HL-60 (cell line): ENCODE measurements at places on chromosomes 7 and 10.
A peak's percentile ranks its signal among the peaks of the same experiment; 100 is the strongest.

DNA sequence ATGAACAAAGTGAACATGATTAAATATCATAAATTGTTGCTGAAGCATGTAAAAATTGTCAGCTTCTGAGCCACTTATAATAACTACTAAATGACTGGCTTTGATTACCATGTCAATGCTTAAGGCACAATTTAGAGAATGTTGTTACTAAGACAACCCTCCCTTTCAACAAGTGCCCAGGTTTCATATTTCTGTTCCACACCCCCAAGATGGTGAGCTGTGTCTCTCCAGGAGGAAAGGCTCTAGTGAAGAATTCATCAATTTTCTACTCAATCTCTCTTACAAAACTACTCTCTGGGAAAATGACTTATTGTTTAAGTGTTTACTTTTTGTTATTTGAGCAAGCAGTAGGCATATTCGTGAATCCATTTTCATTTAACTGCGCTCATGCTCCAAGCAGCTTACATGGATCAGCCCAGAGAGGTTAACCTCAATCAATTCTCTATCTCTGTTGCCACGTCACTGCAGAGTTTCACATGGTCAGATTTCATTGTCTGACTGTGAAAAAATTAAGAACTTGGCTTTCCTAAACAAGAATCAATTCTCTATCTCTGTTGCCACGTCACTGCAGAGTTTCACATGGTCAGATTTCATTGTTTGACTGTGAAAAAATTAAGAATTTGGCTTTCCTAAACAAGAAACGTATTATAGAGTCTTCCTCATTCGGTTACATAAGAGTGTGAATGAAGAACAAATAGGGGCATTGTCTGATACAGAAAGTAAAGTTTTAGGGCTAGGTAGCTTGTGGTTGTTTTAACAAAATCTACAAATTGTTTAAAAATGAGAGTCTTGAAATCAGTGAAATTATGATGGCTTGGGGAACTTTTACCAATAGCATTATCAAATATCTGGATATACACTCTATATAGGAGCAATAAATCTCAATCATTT, 49.7 kb downstream of the CCDC71L start:
- no peak for DNase-seq

- no peak for DNase-seq
Measured at GRCh38 chr7:4204513-4205165, 477.5 kb upstream of the FOXK1 start.

DNA sequence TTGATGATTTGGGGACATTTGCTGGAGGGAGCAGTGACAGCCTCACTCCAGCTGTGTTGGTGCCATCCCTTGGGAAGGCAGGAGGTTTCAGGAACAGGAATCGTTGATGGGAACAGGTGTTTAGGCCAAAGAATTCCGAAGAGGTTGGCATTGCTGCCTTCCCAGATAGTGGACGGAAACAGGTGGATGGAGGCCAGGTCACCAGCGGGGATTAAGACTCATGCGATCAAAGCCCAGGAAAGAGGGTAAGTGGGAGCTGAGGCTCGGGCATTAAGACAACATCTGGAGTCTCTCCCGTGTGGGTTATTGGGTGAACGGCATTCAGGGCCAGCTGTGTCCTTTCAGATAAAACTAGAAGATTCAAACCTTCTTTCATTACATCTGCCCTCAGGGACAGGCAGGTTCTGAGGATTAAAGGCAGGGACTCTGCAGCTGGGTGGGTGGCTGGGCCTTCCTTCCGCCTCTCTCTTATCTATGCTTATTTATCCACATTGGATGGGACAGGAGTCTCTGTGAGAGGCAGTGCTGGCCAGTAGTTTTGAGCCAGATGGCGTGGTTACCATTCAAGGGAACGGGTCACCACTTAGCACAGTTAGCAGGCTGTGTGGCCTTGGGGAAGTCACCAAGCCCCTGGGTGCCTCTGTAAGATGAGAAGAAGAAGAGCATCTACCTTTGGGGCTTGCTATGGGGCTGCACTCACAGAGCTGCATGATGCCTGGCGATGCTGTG, 67.6 kb downstream of the INSIG1 start:
- DNase-seq = no peak

- no peak for DNase-seq
Measured at GRCh38 chr7:134632937-134633540, 13.6 kb upstream of the BPGM start.

GRCh38 chr10:121293110-121293509, 305.1 kb downstream of the FGFR2 start:
- DNase-seq = no peak

GRCh38 chr10:7159928-7160327, 250.9 kb downstream of the SFMBT2 start:
- DNase-seq = no peak

DNA sequence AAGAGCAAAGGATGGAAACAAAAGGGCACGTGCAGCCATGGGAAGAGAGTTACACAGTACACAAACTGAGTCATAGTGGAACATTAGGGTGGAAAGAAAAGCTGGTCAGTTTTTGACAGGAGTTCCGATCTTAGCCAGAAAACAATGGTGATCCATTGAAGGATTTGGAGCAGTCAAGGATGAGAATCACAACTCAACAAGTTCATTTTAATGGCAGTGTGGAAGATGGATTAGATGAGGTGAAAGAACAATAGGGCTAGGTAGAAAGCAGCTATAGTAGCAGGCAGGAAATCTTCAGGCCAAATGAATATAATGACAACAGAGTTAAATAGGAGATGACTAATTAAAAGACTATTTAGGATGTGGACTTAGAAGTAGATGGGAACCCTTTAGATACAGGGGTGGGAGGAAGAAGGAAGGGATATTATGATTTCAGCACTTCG, 136.3 kb downstream of the DOCK4 start:
- no peak for DNase-seq

DNA sequence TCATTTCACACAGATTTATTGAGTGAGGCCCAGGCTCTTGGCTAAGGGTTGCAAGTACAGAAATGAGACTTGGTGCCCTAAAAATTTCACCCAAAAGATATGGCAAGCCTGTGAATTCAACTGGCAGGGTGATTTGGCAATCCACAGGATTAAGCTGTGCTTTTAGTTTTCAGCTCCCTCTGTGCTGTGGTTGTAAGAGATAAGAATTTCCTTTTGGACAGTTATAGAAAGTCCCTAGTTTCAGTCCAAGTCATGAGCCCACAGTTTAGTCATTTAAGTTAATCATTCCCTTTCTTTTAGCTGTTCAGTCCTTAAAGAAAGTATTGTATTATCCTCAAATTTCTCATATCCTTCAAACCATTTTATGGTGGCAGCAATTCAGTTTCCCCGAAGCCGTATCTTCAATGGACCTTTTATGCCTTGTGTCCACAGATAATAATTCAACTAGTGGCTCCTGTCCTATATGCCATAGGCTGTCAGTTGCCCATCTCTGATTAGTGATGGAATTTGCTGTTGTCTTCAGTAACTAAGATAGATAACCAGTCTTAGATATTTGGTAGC, 73.4 kb upstream of the NAMPT start:
- DNase-seq = no peak

DNA sequence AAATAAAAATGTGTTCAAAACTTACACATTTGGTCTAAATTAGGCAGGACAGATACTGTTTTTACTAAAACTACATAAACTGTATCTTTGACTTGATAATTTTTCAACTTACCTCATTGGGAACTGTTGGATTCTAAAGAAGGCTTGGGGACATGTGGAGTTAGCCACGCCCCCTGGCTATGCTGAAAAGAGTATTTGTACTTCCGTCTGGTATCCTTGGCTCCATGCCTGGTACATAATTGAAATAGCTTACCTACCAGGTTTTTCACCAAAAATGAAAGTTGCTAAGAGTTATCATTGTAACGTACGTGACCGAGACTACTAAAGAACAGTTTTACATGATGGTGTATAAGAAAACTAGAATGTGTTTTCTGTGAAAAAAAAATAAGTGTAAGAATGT, 604.8 kb upstream of the IGFBP3 start:
- no peak for DNase-seq

DNA sequence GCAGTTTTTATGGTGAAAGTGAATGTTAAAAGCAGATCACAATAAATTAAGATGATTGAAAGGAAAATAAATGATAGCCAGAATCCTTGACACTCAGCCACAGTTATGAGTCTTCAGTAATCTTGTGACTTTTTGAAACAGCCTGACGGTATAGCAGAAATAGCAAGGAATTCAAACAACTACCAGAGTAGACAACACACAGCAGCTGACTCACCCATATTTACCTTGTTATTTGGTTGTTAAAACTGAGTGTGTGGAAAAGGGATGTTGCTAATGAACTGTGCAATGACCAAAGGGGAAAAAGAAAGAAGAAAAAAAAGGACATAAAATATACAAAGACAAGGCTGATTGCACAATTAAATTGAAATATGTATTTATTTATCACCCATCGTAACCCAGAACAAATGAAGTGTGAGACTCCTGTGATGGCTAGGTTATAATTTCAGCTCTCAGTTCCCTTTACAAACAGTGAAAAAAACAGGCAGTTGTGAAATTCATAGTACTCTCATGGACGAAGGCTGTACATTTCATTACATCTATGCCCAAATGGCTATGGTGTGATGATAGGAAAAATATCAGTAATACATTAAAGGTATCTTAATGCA, 1023.0 kb upstream of the SORCS1 start:
- DNase-seq = no peak

DNA sequence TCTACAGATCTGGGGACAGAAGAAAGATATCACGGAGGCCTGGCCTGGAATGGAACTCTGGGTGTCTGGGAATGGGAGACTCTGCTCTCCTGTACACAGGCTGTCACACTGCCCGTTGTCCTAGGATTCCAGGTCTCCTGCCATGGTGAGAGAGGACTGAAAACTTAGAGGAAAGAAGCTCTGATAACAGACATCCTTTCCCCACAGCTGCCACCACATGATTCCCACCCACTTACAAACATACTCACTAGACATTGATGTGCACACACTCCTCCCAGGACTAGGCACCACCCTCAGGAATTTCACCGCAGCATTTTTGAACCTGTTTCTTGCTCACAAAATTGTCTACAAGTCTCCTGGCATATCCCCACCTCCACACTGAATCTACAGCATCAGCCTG, 5.7 kb downstream of the ZNF92 start:
- no peak for DNase-seq

- no peak for DNase-seq
Measured at GRCh38 chr10:59007307-59008025, 169.0 kb upstream of the PHYHIPL start.

DNA sequence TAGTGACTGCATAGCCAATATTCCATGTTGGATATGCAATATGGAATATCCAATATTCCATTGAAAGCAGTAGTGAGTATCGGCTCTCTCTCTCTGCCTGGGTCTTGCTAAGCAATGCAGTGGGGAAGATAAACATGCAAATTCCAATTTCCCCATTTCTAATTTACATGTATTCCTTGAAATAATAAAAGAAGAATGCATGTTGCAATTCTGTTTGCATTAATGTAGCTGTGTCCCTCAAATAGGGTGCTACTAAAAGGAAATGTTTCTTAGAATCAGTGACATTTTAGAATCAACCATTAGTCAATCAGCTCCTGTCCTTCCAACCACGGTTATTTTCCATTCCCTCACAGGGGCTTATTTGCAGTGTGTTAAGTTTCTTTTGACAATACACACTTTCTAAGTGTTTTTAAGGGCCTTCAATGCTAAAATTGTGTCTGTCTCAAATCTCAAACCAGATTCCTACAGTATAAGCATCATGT, 46.7 kb downstream of the AFAP1L2 start:
- DNase-seq = no peak

- DNase-seq = no peak
Measured at GRCh38 chr7:134696261-134696660, 49.6 kb downstream of the BPGM start.

GRCh38 chr10:80540136-80540535, 2.4 kb downstream of the SH2D4B start:
- DNase-seq = no peak

GRCh38 chr7:131250331-131250730, 77.3 kb upstream of the MKLN1 start:
- DNase-seq = no peak

- peak; percentile 19 for DNase-seq
Measured at GRCh38 chr10:88244781-88245625, 338.1 kb downstream of the RNLS start.

DNA sequence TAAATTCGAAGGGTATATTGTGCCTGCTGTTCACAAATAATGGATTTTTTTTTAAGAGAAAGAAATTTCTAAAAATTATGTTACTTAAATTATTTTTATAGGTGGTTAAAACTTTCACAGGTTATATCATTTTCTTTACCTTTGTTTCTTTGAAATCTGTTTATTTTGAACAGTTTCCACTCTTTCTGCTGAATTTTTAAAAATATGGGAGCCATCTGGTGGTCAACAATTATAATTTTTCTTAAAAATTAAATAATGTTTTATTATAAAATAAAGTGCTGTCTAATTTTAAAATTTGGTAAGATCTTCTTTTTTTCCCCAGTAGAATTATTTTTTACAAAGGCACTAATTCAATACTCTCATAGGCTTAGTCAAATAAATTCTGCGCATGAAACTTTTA, 263.9 kb downstream of the ETV1 start:
- DNase-seq = no peak

- no peak for DNase-seq
Measured at GRCh38 chr7:37971491-37971890, 51.1 kb downstream of the EPDR1 start.

GRCh38 chr10:77531441-77532001, 106.1 kb downstream of the KCNMA1 start:
- no peak for DNase-seq

GRCh38 chr10:132158122-132158741, 28.5 kb upstream of the DPYSL4 start:
- DNase-seq = no peak

DNA sequence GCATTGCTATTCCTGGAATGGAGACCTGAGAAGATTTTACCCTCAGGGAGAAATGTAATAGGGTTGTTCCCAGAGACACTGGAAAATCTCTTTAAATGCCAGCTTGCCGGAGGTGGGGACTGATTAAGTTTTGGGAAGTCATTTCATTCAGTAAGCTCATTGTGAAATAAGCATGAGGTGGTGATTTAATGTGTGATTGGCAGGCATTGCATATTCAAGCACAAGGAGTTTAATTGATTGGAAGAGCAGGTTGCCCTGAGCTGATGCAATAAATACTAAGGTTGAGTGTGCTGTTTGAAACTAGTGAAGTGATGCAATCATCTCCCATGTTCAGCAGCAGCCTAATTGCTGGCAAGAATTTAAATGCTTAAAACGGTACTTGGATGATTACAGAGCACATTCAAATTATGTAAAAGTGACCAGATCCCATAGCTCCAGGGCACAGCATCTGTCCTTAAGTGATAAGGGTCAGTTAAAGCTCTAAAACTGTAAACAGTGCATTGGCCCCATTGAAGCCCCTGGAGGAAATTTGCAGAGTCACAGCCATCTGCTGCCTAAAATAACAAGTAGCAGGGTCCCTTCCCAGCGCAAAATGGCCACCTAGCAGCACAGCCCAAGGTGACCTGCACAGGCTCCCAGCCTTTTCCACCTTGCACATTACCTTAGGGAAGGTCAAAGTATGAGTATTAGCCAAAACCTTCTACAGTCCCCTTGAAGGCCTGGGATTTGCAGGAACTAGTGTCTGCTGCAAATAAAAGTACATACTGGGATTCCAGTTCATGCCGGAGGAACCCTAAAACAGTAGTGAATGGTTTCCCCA, 92.1 kb downstream of the CCDC71L start:
- DNase-seq = peak; percentile 54
